ENCODE measurements at places on chromosomes 7 and 10.

- DNase-seq = no peak
These were observed 280.1 kb upstream of the MBL2 start for GRCh38 chr10:53052521-53053164.

- DNase-seq = no peak
These were observed 84.8 kb downstream of the RSU1 start for GRCh38 chr10:16732376-16732775.

DNA sequence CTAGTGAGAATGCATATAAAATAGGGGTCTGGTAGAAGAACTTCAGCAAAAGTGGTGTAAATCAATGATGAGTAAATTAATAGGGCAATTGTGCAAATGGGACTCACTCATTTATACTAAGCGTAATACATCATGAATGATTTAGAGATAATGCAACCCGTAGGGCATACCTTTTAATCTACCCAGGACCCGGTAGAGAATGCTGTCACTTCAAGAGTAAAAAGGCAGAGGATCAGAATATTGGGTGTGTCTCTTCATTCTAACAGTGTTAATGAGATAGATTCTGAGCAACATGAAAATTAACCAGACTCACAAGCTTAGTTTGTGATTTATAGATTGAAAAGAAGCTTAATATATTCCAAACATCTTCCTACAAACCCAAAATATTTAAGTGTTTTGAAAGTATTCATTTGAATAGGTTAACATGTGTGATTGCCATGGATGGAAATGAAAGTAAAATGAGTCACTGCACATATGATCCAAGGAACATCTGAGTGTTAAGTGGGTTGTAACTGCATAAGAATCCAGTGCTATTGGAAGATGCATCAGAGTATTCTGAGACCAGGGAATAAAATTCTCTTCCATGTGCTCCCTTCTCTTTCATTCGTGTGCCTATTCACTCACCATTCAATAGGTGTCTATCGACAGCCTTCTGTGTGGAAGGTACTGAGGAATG lies 690.6 kb downstream of the AUTS2 start:
- DNase-seq = no peak

DNA sequence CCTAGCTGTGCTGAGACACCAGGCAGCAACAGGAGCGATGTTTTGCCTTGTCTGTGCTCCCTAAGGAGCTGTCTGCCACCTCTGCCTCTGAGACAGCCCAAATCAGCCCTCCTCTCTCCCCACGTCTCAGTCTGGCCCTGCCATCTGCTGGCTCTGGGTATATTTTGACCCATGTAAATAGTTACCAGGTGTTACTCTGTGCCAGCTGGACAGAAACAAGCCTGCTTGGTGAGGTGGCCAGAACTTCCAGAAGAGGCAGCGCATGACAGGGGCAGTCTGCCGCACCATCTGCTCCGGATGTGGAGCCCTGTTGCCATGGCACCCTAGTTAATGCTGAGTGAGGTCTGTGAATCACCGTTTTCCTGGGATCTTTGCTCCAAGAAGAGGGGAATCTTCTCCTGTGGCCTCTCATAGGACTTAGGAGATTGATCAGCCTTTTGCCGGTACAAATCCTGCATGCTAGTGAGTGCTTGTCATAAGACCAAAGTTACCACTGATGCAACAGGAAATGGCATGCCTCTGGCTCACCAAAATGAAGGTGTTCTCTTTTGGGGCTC lies 31.8 kb downstream of the GSTO2 start:
- DNase-seq = no peak

GRCh38 chr7:105454921-105455320 lies 66.2 kb upstream of the SRPK2 start:
- no peak for DNase-seq

- no peak for DNase-seq
These were observed 8.8 kb downstream of the GSTO2 start for GRCh38 chr10:104277785-104278184.

- DNase-seq = no peak
These were observed 16.3 kb downstream of the PRKCQ start for GRCh38 chr10:6563731-6564130.

- no peak for DNase-seq
These were observed 248.1 kb upstream of the HABP2 start for GRCh38 chr10:113304726-113305125.

DNA sequence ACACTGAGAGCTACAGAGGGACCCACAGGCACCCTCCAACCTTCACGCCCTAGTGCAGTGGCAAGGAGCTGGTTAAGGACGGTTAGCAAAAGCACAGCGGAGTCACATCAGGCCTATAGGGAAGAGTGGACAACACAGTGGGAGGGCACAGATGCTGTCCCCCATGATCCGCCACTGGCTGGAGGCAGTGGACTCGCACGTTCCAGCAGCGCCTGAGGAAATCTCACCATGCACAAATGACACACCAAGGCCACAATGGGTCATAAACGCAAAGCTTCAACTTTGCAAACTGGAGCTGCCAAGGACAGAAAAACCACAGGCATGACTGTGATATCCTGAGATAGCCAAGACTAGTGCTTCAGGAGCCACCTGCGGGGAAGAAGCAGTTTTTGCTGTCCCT lies 58.8 kb downstream of the GRB10 start:
- no peak for DNase-seq

GRCh38 chr7:106331441-106332175 lies 46.8 kb upstream of the NAMPT start:
- no peak for DNase-seq

DNA sequence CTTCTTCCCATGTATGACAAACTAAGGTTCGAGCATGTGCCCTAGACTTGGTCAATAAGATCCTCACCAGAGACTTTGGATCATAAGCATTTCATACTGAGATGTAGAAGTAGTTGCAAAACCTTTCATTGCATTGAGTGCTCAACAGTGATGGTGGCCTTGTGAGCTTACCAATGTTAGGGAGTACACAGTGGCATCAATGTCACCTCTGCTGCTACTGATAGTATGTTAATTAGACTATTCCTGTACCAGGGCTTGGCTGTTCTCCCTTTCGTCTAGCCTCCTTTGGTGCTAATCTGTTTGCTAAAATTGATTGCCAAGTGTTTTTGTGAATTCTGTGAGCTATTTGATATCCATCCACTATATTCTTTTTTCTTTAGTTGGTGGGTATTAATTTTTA lies 264.5 kb upstream of the SEMA3C start:
- no peak for DNase-seq

- DNase-seq = no peak
These were observed 25.0 kb downstream of the SHH start for GRCh38 chr7:155787171-155787851.

DNA sequence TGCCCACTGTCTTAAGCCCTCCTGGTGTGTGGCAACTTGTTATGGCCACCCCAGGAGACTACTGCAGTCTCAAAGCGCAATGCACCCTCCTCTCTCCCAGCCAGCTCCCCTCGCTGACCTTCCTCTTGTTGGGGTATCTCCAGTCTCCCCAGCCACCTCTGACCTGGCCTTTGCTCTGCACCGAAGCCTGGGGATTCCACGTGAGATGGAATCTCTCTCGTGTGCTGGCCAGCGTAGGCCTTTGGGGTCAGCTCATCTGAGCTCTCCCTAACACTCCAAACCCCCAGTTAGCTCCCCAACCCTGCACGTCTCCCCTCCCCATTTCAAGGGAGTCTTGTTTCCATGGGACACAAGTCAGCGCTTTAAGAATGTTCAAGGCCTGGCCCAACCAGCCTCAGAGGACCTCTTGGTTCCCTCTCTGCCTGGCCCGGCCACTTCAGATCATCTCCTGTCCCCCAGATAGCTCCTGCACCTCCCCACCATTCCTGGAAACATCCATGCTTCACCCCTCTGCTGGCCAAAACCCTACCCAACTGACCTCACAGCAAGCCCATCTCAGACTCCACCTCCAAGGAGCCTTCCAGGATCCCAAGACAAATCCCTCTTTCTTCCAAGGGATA lies 11.2 kb downstream of the ITPRIP start:
- no peak for DNase-seq

Data from stimulated activated CD8-positive, alpha-beta memory T cell treated with anti-CD3 and anti-CD28 coated beads, Interleukin-4, amount 100 ng/mL, for 4 hours (primary cell).